ENCODE measurements at places on chromosomes 5 and 9.

DNA sequence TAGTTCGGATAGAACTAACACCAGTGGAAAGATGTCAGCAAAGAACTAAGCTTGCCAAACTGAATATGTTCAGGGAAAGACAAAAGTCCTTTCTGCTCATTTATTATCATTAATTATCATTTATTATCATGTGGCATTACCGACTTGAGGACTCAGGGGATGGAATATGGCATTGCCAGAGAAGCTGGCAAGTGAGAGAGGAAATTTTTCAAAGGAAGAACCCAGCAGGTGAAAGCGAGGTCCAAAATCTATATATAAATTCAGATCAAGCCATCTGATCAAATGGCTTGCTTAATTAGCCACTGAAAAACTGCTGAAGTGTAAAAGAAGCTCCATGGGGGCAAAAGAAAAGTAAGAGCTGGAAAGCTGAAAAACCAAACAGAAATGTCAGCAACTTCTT, 1049.6 kb upstream of the SEMA6A start:
- no peak for DNase-seq

DNA sequence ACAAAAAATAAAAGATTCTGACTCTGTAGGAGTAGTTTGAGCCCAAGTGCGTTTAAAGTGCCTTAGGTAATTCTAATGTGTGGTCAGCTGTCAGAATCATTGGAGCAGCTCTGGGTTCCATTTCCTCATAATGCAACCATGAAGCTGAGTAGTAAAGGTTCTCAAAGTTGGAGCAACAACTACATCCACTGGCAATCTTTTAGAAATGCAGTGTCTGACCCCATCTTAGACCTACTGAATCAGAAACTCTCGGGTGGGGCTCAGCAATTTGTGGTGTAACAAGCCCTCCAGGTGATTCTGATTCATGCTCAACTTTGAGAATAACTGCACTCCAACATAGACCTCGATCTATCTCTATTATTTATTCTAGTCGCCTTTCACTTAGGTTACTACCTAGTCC, 7.6 kb upstream of the ALDH1A1 start:
- no peak for DNase-seq

DNA sequence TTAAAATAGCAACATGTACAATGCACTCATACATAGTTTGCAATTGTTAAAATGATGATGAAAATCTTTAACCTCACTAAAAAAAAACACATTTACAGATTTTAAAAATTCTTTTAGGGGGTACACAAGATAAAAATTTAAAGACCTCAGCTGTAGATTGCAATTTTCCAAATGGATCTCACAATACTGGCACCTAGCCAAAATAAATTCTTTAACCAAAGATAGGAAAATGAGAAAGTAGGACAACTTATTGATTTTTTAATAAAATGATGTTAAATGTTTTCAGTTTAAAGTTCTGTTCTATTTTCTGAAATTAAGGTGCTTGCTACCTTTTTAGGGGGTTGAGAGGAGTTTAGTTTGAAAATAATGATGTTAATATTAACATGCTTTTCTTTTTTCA, 90.0 kb downstream of the PCSK1 start:
- no peak for DNase-seq

DNA sequence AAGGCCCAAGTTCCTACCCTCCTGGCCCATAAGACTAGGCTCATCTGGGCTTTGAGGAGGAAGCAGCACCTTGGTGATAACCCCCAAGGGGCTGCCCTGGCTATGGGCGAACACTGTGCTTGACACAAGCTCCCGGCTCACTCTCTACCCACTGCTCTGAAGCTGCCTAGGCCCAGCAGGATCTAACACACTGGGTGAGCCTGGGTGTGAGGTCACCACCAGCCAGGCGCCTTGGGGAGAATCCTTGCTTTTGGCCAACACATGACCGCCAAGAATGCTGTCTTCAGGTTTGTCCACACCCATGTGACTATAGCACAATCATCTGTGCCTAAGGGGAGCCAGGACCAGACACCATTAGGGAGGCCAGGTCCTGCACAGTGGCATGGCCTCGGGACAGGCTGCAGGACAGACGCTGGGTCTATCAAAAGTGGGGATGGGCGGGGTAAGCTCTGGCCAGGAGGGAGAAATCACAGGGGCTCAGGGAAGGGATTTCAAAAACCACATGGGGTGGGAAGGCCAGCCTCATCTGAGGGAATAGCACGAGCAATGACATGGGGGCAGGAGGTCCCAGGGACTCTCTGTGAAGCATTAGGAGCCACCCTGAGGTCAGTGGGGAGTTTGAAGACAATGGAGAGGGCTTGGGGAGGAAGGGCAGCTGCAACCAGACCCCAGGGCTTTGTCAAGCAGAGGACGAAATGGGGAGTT, 29.6 kb downstream of the BICD2 start:
- no peak for DNase-seq
